ENCODE measurements at places on chromosomes 13 and 19.
A peak's percentile ranks its signal among the peaks of the same experiment; 100 is the strongest.

DNA sequence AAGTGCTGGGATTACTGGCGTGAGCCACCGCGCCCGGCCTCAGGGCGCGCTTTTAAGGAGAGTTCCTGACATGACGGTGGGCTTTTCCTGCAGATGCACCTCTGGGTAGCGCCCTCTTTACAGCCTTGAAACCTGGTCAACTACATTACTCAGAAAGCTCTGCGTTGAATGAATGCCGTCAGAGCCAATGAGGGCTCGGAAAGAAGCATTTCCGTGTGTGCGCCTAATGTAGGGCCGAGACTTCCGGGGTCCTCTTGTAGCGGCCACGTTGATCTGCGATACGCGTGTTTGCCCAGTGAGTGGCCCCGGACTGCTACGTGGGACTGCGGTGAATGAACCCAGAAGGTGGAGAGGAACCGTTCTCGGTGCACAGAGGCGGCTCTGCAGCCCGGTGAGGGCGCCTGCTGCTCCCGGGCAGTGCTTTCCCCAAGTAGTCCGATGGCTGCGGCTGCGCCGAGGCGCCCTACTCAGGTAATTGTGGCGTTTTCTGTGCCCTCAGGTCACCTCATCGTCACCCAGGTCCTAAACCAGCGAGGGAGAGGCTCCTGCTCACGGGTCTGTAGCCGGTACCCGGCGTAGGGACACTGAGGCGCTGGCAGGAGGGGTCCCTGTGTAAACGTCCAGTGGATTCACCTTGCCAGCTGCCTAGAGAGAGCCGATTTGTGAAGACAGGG is 4.9 kb upstream of the ZNF552 start:
- peak; percentile 66 for DNase-seq

DNA sequence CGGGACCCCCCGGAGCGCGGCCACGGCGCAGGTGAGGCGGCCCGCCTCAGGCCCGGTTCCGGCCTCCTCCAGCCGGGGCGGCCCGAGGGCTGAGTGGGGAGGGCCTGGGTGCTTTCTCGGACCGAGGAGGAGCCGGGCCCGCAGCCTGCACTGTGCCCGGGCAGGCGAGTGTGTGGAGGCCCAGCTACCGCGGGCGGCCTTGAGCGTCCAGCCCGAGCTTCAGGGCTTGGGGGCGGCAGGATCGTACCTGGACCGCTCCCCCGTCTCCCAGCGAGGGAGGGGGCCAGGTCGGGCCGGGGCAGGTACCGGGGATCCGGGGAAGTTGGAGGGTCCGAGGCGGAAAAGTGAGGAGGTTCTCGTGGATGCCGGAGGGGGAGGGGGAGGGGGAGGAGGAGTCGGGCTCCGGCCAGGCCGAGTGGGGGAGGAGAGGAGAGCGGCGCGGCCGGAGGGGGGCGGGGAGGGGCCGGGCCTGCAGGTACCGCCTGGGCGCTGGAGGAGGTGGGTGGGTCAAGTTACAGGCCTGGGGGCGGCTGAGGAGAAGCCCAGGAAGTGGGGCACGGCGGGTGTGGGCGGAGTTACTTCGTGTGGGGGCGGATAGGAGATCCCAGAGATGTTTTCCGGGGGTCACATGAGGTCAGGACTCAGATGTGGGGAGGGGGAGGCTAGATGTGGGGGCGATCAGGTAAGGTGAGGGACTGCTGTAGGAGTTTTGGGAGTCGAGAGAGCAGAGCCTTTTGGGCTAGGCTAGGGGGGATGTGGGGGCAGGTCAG is 545 bp downstream of the NACC1 start:
- peak; percentile 59 for DNase-seq

DNA sequence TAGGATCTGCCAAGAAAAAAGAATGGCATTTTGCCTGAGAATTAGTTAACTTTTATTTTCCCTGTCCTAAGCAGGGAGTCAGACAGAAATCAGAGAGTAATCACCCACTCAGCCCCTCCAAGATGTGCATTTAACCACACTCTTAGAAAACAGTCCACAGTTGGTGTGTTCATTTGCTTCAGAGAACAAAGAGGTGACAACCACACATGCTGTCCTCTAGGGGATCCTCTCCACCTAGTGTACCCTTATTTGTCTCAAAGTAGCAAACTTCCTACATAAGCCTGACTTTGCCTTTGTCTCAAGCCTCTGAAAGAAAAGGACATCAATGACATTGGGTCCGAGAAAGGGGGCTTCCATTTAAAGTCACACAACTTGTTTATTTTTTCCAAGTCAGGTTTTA is 107.0 kb upstream of the RFC3 start:
- no peak for DNase-seq

- DNase-seq: no peak
Observed at GRCh38 chr13:76552807-76553206, 333.4 kb downstream of the KCTD12 start.

DNA sequence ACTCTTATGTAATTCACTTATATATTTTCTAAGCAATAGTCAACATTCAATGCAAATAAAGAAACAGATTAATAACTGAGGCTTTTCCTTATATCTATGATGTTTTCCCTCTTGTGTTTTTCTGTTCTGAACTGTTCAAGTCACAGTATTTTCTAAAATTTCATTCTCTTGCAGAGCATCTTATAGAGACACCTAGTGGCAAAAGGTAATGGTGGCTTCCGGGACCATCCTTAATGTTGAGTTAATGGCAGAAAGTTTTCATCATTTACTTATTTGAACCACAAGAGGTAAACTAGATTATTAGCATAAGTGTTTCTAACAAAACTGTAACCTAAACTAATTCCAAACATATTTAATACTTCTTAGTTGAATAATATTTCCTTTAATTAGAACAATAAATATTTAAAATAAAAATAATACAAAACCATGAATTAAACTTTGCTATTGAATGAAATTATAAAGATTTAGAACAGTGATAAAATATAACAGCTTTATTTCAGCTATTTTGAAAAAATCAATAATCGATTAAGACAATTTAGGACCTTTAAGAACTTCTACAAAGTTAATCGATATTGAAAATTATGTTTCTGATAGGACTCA is 1.7 kb upstream of the SLITRK5 start:
- no peak for DNase-seq

DNA sequence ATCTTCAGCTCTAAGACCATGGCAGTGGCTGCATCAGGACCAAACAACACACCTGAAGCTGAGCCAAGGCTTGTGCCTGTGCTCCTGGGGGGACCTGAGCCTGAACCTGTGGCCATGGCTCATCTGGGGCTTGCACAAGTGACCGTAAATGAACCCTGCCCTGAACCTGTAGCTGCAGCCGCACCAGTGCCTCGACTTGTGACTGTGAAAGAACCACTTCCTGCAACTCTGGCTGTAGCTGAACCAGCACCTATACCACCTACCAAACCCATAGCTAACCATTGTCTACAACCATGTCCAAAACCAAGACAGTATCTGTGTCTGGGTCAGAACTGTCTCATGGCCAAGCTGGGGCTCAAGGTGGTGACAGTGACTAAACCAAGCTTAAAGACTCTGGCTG is 28.2 kb upstream of the SDHAF1 start:
- no peak for DNase-seq

- DNase-seq: no peak
Observed at GRCh38 chr13:43333176-43333575, 309.8 kb downstream of the DNAJC15 start.
